ENCODE measurements at places on chromosomes 2 and 18. TPM values are rescaled to one million over a fixed set of nuclear protein-coding genes. Genes with fewer than 3 reads are reported as not detected.
A peak's percentile ranks its signal among the peaks of the same experiment; 100 is the strongest.

The CYP26B1 gene
- total RNA-seq: 0.55 TPM

The MAP3K19 gene
- total RNA-seq: not detected

GRCh38 chr2:108979461-108979860, 9.6 kb downstream of the EDAR start:
- DNase-seq: no peak
- H3K27ac ChIP-seq: no peak overlapping the region
- no peaks in the 10 kb centered on the region for H3K36me3 ChIP-seq
- H3K4me1 ChIP-seq: peaks cover 10% of the 10 kb centered on the region

GRCh38 chr2:149076863-149077412, 38.4 kb downstream of the LYPD6B start:
- H3K27me3 ChIP-seq: no peaks in the 10 kb centered on the region
- peaks cover 80% of the 10 kb centered on the region for H3K4me1 ChIP-seq
- no peak overlapping the region for H3K4me3 ChIP-seq
- peak; percentile 90 for DNase-seq
- no peaks in the 10 kb centered on the region for H3K36me3 ChIP-seq

DNA sequence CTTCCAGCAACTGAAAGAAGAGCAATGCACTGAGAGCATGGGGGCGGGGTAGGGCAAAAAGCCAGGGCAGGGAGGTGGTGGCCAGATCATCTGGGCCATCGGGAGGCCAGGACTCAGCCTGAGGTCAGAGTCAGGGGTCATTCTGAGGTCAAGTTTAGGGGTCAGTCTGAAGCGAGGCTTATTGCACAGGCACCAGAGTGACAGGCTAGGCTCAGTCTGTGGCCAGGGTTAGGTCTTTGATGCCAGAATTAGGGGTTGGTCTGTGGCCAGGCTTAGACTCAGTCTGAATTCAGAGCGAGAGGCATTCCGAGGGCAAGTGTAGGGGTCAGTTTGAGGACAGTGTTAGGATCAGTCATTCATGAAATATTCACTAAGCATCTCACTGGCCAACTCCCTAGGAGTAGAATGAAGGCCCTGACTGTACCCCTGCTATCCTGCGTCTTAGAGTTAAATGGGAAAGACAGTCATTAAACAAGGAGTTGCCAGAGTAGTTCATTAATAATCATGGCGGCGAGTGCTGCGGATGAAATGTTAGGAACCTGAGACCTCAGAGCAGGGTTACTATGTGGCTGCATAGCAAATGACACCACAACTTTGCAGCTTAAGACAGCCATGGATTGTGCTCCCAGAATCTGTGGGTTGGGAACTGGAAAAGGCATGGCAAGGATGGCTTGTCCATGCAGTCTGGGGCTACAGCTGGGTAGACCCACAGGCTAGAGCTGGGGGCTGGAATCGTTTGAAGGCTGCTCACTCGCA, 198.7 kb downstream of the CYP26B1 start:
- no peak for DNase-seq
- no peaks in the 10 kb centered on the region for H3K27me3 ChIP-seq
- H3K36me3 ChIP-seq: no peaks in the 10 kb centered on the region
- H3K4me1 ChIP-seq: peaks cover 57% of the 10 kb centered on the region
- no peak overlapping the region for H3K27ac ChIP-seq
- H3K4me3 ChIP-seq: no peak overlapping the region

DNA sequence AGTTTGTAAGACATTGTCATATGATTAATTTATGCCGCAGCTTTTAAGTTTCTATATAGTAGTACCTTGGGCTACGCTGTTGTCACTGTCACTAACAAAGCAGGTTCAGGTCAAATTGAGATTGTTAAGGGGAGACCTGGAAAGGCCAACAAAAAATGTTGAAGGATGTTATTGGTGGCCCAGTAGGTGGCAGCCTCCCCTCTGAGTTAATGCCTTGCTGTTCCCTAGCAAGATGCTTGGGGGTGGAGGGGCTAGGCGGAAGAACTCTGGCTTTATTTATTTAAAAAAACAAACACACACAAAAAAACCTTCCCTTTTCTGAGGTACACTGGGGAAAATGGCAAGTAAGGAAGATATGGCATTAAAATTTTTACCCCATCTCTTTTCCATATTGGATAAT, 128.3 kb upstream of the ATP5MC3 start:
- H3K27ac ChIP-seq: no peak overlapping the region
- no peaks in the 10 kb centered on the region for H3K4me1 ChIP-seq
- no peak for DNase-seq
- H3K36me3 ChIP-seq: no peaks in the 10 kb centered on the region
